ENCODE measurements at places on chromosomes 2 and 18.

- no peak for DNase-seq
Measured at GRCh38 chr18:45163871-45164270, 451.4 kb upstream of the SLC14A2 start.

DNA sequence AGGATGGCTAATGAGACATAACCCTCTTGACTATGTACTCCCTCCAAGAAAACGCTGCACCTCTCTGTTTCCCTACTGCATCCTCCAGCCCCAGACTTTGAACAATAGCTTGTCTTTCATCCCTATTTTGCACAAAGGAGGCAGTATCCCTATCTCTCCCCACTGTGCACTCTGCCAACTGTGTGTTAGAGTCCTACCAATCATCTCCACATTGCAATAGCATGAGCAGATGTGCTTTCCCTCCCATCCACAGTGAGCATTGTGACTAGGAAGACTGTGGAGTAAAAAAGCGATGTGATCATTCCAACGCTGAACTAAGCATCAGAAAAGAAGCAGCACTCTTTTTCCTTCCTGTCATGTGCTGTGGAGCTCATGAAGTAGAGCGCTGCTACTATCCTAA lies 206.3 kb upstream of the GULP1 start:
- no peak for DNase-seq

- no peak for DNase-seq
Measured at GRCh38 chr2:11602563-11603204, 67.3 kb downstream of the NTSR2 start.

DNA sequence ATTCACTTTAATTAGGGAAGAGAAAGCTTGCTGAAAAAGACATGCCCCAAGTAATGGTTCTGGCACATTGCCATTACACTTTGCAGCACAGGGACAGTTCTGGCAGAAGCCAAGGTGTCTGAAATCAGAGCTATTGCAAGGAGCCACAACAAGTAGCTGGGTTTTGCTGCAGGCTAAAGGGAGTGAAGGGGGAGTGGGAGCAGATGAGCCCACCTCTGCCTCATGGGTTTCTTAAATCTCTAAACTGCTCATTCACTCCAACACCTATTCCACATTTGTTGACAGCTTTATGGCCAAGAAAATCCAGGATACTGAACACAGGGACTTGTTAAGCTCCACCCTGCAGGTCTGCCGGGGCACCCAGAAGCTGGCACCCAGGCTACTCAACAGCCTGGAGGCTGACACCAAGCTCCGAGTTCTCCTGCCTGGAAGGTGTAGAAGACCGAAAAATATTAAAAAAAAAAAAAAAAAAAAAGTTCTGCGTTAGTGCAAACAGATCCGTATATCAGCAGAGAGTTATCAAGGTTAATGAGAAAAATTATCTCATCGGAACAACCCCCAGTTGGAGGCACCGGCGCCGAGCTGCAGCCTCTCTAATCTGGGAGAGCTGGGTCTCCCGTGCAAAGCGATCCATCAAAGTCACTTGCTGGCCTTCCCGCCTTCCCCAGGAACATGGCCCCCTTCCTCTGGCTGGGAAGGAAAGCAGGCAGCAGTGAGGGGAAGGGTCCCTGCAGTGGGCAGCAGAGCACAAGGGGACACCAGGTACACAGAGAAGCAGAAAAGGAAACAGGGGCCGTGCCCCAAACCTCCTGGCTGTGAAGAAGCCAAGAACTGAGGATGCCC lies 123.7 kb downstream of the HNMT start:
- DNase-seq = no peak

DNA sequence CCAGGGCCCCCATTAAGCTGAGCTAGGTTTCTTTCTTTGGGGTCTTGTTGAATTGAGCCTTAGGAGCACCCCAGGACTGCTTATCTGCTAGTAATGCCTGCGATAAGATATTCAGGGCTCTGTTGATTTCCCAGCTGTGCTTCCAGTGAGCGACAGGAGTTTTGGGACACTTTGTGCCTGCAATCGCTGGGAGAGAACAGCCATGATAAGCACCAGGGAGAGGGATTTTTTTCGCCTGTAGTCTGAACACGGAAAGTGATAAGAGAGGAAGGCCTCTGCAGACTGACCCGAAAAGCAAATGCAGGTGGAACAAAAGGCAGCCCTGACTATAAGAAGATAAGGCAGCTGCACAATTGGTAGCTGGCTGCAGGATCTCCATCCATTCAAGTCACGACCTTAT lies 244.3 kb downstream of the CNTNAP5 start:
- no peak for DNase-seq

- DNase-seq = no peak
Measured at GRCh38 chr2:221676566-221677172, 104.6 kb upstream of the EPHA4 start.

DNA sequence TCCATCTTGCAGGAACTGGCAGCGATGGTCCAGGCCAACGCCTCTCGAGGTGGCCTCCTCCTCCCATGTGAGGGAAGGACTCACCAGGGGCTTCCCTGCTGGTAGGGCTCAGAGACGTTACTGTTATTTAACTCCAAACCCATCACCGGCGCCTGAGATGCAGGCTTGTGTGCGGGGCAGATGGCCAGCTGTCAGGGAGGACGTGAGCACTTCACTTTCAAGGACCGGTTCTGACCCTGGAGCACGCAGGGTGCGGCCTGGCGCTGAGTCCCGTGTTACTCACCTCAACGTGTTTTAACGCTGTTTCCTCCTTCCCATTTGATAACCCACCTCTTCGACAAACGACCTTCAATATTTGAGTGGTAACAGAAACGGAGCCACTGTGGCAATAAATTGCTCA lies 350.2 kb downstream of the ZNF516 start:
- DNase-seq = no peak

DNA sequence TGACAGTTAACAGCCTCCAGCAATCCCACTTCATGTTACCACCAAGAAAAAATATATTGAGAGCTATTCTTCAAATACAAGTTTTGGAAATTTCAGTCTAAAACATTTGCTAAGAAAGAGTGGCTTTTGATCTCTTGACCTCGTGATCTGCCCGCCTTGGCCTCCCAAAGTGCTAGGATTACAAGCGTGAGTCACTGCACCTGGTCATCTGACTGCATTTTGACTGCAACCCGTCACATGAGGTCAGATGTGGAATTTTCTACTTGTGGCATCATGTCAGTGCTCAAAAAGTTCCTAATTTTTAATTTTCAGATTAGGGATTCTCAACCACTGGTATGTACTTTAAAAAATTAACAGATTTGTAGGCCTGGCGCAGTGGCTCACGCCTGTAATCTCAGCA lies 9.1 kb upstream of the CLK1 start:
- DNase-seq = no peak

GRCh38 chr18:12747530-12748315 lies 44.9 kb downstream of the PSMG2 start:
- DNase-seq = no peak
